Fibroblast of skin of right quadriceps (primary cell): ENCODE measurements at places on chromosomes 16 and 17.

DNA sequence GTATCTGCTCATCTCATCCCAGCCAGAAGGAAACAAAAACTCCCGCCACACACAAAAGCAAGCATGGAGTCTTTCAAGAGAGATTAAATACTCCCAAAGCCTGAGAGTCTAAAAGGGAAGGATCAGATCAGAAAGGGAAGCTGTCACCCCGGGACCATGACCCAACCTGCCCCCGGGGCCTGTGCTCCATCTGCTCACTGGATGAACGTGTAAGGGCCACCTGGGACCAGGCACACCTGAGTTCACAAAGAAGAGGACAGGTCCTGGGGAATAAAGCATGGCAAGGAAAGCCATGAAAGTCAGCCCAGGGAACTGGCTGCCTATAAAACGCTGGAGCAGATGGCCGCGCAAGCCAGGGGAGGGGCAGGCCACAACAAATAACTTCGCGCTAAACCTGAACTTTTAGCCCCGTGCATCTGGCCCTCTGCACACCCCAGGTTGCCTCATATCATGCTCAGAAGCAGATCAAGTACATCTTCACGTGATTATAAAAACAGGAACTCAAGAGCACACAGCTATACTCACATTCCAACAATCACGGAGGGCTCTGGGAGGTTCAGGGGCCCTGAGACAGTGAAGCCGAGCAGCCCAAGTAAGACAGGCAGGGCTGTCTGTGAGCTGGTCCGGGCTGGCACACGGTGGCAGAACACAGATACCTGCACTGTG, 3.4 kb downstream of the TMEM11 start:
- no peak for DNase-seq

DNA sequence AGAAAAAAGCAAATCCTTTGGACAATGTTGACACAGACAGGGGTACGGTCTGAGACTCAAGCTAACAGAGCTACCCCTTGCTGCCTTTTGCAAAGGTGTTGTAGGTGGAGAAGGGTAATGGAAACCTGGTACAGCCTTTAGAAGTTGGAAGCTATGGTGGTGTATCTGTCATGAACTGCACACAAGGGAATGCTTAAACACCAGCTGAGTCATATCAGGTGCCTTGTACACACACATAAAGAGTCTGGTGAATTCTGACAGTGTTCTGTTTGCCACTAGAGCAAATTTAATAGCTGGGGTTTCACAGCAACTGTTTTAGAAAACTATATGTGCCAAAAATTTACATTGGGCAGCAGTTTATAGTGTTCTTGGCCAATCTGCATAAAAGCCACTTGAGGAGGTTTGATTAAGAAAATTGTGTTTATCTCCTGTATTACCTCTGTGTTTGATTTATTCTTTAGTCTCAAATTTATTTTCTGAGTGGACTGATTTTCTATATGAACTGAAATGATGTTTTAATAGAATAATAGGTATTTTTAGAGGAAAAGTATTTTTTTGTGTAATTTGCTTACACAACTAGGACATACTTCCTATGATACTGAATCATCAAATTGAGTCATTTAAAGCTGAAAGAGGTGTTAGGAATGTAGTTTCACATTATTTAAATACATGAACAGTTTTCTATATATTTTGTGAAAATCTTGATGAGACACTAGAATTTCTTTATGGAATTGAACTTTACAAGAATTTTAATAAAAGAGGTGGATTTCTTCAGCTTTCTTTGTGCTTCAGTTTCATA, 136.9 kb downstream of the MAP2K6 start:
- DNase-seq, result peak; percentile 3

GRCh38 chr17:41959336-41960095, 7.1 kb upstream of the CNP start:
- peak; percentile 48 for DNase-seq

DNA sequence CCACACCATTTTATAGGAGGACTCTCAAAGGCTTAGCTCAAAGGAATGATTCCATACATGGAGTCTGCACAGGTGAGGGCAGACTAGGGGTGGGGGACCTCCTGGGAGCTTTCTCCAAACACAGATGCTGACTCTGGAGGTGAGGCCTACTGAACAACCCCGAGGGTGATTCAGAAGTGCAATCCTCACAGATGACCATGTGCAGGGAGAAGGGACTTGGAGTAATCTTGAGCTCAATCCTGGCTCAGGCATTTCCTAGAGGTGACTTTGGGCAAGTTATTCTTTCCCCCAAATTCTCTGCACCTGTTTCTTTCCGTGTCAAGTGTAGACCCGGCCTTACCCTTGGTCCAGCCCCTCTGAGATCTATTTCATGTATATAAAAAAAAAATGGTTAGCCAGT, 401.5 kb downstream of the SLC39A11 start:
- no peak for DNase-seq

GRCh38 chr17:35099908-35100307, 19.8 kb downstream of the RAD51D start:
- DNase-seq, result no peak

- peak; percentile 55 for DNase-seq
Measured at GRCh38 chr17:56629531-56630075, 36.1 kb downstream of the NOG start.

- DNase-seq, result no peak
Measured at GRCh38 chr17:6551869-6552531, 4.4 kb downstream of the PITPNM3 start.

DNA sequence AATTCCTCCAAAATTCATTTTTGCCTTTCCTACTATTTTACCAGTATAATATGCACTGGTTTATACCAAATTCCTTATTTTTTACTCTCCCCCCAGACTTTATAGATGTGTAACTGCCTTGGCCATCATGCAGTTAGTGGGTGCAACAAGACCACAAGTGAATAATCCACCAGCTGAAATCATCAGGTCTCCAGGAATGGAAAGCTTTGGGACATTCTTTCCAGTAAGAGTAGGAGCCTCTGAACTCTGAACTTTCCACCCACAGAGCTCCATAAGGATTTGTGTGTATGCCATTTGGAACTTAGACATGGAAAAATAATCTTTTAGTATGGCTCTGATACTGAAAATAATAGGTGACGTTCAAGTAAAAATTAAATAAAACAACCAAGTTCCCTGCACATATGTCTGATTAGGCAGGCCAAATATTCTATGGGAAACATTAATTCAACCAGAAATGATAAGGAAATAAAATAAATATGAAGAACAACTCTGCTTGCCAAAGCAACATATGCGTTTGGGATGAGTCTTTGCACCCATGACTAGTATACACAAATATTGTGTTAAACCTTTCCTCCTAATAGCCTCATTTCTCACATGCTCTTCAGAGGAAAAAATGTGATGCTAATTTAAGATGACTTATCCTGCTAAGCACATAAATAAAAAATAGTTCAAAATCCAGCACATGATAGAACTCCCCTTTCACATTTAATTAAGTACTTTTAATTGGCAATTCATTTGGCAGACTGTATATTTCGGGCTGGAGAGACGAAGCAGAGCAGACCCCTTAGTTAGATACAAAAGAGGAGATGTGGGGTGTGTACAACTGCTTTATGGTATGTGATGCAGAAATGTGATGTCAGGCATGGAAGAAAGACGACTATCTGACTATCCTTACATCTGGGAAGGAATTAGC, 11.6 kb upstream of the LYRM9 start:
- DNase-seq, result no peak

DNA sequence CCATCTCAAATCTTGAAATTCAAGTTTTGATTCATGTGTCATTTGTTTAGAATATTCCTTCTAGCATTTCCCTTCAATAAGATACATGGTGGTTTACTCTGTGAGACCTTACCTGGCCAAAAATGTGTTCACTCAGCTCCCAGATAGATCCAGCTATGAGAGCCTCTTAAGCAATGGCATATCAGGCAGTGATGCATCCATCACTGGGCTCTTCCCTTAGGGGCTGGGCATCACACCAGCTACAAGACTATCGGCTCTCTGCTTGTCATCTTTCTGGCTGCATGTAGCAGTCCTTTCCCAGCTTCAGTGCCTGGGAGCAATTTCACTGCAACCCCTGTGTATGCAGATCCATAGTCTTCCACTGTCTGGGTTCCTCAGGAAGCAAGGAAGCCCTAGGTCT, 40.6 kb downstream of the GOSR1 start:
- no peak for DNase-seq

- no peak for DNase-seq
Measured at GRCh38 chr17:2042390-2042847, 597 bp downstream of the OVCA2 start.

GRCh38 chr16:19294156-19294649, 8.7 kb downstream of the CLEC19A start:
- no peak for DNase-seq

DNA sequence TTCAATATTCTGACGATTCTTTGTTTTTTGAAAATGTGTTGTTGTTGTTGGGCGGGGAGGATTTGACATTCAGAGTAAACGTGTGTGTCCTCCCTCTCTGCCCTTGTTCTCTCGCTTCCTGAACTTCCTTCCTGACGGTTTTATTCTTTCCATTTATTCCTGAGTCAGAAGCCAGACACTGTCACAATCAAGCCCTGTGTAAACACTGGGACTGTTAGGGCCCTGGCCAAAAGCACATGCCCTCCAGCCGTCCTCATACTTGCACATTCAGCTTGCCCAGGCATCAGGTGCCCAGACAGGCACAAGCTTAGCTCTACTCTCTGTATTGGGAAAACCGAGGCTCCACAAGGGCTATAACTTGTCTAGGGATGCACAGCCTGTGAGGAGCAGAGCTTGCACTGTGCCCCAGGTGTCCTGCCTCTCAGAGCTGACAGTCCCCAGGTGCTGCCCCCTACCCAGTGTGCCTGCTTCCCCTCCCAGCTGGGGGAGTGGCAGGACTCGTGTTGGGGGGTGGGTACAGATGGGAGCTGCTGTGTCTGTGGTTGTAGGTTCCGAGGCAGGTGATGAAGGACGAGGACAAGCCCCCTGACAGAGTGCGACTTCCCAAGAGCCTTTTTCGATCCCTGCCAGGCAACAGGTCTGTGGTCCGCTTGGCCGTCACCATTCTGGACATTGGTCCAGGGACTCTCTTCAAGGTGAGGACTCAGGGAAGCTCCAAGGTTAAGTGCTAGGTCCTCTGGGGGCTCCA, 9.7 kb downstream of the ADGRG3 start:
- DNase-seq, result no peak

- DNase-seq, result no peak
Measured at GRCh38 chr17:45310380-45311324, 6.2 kb downstream of the MAP3K14 start.

GRCh38 chr16:21526923-21527807, 72.2 kb upstream of the METTL9 start:
- no peak for DNase-seq

DNA sequence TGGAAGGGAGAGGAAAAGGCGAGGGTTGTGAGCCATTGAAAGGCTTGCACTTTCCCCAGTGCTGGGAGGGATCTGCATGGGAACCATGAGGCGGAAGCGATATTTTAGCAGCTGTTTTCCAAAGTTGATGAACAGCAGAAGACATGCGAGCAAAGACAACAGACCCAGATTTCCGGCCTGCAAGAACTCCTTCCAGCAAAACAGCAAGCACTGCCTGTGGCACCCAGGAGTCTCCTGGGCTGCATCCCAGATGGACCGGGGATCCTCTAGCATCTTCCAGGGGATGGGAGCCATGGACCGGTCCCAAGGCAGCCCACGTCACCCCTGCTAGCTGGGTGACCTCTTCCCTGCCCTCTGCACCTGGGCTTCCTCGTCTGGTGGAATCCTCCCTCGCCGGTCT, 162.8 kb downstream of the IRF8 start:
- DNase-seq, result no peak

DNA sequence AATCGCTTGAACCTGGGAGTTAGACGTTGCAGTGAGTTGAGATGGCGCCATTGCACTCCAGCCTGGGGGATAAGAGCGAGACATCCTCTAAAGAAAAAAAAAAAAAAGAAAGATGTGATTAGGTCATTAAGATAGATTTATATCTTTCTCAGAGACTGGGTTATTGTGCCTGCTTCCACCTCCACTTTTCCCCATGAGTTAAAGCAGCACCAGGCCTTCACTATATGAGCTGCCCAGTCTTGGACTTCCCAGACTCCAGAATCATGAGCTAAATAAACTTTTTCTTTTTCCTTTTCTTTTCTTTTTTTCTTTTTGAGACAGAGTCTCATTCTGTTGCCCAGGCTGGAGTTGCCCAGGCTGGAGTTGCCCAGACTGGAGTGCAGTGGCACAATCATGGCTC, 19.4 kb upstream of the CDH1 start:
- no peak for DNase-seq

DNA sequence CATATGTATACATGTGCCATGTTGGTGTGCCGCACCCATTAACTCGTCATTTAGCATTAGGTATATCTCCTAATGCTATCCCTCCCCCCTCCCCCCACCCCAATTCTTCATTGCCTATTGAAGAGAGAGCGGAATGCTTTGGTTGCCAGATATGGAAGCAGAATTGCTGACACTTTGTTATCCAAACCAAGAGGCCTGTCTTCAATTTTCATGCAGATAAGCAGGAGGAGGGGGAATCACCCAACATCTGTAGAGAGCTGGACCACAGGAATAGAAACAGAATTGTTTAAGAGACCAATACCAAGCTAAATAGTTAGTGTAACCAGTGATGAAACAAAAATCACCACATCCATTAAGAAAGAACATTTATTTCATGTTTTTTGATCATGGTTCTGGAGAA, 7.1 kb downstream of the ASPA start:
- no peak for DNase-seq

DNA sequence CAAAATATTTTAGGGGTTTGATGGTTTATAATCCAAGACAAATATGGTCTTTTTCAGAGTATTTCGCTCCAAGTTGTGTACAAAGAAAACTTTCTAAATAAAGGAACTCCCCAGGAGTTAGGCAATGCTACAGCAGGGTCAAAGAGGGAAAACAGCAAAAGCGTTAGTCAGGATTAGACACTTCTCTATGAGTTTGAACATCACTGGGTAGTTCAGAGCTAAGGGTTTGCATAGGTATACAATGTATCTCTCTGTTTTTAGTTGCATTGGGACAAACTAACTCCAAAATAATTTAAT, 34.8 kb downstream of the FAM20A start:
- no peak for DNase-seq

DNA sequence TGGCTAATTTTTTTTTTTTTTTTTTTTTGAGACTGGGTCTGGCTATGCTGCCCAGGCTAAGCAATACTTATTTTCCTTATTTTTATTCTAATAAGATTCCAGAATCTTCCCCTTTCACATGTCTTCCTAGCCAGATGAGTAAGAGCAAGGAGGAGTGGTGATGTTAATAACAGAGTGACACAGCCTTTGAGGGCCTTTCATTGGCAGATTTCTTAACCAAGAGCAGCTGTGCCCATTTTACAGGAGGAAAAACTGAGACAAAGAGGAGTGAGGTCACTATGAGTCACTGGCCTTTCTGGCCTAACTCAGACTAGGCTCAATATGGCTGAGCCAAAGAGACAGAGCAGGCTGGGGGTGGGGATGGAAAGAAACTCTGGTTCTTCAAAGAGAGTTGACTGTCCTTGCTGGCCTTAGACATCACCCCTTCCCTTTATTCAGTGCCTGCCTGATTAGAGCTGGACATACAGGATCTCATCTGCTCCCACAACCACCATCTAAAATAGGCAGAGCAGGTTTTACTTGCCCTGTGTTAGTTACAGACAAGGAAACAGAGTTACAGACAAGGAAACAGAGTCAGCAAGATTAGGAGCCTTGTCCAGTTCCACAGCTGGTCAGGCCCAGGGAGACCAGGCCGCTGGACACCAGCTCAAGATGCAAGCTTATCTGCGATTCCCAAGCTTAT, 50.0 kb upstream of the TOB1 start:
- DNase-seq, result peak; percentile 34

- DNase-seq, result no peak
Measured at GRCh38 chr17:50517504-50518383, 9.5 kb downstream of the MYCBPAP start.

- DNase-seq, result no peak
Measured at GRCh38 chr17:48149787-48150463, 42.4 kb downstream of the SNX11 start.

- DNase-seq, result no peak
Measured at GRCh38 chr17:38458521-38458920, 30.3 kb downstream of the ARHGAP23 start.

GRCh38 chr16:57012353-57012752, 23.0 kb downstream of the NLRC5 start:
- no peak for DNase-seq
